ENCODE measurements at places on chromosomes 2 and 18.

GRCh38 chr2:224562831-224563230, 22.3 kb downstream of the CUL3 start:
- no peak for DNase-seq

DNA sequence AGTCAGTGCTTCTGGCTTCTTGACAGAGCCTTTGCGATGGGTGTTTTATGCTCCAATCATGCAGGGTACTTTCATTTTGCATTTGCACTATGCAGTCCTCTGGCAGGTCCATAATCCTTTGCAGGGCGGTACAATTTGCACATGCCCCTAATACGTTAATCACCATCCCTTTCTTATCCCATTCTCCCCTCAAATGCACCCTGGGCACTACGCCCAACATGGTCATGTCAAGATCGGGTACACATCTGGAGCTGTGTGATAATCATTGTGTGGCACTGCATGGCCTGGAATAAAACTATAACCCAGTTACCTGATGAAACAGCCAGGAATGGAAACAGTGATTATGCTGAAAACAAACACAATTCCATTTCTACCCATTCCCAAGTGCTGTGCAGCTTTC, 27.7 kb downstream of the LOXHD1 start:
- DNase-seq, result no peak

GRCh38 chr2:18268400-18268799, 292.1 kb downstream of the RDH14 start:
- DNase-seq, result no peak

DNA sequence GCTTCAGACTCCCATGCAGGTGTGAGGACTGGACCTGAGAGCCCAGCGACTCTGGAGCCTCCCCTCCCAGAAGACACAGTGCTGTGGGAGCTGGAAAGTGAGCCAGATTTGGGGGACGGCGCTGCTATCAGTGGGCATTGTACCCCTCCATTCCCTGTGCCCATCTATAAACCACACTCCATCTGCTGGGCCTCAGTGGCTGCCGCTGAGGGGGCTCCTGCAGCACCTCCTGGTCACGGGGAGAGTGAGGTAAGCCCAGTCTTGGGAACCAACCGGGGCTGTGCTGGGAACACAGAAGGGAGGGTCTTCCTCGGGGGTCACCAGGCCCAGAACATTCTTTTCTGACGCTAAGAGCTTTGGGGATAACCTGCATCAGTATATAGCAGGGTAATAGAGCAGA, 9.5 kb downstream of the PSD4 start:
- DNase-seq, result no peak

DNA sequence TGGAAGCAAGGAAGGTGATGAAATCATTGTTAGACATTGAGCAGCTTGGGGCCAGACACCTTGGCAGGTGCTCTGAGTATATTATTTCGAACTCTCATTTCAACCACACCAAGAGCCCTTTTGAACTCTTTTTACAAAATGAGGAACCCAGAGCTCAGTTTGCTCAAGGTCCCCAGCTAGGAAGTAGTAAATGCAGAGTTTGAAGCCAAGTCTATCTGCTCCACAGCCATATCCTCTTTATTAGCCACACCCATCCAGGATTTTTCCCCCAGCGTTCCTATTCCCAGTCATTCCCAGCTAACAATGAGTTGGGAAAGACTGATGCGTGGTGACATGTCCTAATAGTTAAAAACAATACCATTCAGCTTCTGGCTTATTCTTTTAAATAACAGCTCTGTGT, 40.2 kb downstream of the SEMA4F start:
- DNase-seq, result no peak

GRCh38 chr2:8215159-8215863, 466.5 kb upstream of the ID2 start:
- no peak for DNase-seq

DNA sequence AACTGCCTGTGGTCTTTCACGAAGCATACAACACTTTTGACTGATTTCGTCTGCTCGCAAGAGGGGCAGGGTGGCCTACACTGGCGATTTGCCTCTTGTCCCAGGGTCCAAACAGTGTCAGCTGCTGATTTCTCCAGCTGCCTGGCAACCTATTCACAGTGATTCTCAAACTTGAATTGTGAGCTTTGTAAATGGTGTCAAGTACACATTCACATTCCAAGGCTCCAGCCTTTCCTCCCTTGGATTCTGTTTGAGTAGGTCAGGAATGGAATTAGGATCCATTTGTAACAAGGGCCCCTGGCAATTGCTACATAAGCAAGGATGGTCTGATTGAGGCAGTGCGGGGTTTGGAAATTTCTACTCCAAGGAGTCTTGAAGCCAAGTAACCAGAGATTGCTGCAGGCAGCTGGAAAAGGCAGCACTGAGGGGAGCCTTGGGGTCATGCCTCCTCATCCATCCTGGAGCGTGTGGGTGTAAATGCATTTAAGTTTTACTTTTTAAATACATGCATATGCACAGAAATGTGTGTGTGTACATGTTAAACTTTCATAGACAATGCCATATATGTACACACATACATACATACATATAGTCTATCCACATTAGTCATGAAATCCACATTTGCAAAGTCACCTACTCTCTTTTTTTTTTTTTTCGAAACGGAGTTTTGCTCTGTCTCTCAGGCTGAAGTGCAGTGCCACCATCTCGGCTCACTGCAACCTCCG, 86.8 kb upstream of the UXS1 start:
- DNase-seq, result no peak

DNA sequence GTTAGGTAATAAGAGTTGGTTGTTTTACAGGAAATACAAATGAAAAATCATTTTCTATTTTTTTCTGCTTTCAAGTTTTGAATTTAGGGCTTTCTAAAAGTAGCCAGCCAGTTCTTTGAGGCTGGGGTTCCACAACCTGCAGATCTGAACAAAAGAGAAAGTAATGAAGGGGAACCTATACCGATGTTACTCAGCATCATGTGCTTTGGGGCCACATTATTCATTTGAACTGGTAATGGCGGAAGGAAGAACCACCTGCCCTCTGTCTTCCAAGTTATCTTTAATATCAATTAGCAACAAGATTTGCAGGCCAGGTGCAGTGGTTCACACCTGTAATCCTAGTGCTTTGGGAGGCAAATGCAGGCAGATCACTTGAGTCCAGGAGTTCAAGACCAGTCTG, 12.9 kb upstream of the MRO start:
- DNase-seq, result no peak

DNA sequence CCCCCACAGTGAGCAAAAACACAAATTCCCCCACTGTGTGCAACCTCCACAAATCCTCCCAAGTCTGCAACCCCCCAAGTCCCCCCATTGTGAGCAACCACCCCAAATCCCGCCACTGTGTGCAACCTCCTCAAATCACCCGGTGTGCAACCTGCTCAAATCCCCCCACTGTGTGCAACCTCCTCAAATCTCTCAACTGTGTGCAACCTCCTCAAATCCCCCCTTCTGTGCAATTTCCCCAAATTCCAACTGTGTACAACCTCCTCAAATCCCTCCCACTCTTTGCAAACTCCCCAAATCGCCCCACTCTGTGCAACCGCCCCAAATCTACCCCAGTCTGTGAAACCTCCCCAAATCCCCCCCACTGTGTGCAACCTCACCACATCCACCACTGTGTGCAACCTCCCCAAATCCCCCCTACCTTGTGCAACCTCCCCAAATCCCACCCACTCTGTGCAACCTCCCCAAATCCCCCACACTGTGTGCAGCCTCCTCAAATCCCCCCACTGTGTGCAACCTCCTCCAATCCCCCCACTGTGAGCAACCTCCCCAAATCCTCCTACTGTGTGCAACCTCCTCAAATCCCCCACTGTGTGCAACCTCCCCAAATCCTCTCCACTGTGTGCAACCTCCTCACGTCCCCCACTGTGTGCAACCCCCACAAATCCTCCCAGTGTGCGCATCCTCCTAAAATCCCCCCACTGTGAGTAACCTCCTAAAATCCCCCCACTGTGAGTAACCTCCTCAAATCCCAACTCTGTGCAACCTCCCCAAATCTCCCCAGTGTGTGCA, 115.2 kb downstream of the TPO start:
- DNase-seq, result no peak

DNA sequence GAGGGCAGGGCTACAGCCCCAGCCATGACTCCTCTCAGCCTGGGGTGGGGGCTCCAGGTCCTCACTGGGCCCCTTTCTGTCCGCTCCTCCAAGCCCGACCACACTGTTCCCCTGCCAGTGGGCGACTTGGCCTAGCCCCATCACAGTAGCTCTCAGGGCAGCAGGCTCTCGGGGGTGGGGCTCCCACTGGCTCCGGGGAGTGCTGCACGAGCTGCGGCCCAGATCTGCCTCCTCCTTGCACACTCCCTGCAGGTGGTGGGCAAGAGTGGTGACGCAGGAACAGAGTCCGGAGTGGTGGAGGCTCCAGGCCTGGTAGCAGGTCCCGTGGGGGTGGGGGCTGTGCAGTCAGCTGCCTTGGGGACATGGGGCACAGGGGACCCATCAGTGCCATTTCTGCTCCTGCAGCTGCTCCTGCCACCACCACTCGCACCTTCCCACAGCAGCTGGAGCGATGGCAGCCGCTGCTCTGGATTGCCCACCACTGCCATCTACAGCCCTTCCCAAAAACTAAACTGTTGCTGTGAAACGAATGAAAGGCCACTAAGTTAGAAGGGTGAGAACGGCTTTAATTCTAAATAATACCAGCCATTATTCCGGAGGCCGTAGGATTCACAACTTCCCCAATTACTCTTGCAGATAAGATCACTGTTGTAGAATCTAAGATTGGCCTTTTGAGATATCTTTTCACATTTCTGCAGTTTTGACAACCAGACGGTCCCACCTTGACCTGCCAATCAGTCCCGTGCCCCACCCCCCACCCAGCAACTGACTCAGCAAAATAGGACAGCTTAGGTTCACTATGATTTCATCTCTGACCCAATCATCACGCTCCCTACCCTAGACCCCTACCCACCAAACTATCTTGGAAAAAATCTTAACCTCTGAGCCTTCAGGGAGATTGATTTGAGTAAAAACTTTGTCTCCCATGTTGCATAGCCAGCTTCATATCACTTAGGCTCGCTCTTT, 530.2 kb downstream of the DCC start:
- DNase-seq, result no peak

DNA sequence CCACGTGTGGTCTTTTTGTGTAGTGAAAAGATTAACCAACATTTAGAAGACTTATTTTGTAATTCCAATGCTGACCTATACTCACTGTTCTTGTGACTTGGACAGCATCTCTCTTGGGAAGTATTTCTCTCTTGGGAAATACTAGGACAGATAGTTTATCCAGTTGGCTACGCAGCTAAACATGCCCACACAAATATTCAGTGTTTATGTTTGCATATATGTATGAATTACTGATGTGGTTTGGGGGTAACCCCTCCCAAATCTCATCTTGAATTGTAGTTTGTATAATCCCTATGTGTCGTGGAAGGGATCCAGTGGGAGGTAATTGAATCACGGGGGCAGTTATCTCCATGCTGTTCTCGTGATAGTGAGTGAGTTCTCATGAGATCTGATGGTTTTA, 2062.3 kb upstream of the CELF4 start:
- DNase-seq, result no peak

DNA sequence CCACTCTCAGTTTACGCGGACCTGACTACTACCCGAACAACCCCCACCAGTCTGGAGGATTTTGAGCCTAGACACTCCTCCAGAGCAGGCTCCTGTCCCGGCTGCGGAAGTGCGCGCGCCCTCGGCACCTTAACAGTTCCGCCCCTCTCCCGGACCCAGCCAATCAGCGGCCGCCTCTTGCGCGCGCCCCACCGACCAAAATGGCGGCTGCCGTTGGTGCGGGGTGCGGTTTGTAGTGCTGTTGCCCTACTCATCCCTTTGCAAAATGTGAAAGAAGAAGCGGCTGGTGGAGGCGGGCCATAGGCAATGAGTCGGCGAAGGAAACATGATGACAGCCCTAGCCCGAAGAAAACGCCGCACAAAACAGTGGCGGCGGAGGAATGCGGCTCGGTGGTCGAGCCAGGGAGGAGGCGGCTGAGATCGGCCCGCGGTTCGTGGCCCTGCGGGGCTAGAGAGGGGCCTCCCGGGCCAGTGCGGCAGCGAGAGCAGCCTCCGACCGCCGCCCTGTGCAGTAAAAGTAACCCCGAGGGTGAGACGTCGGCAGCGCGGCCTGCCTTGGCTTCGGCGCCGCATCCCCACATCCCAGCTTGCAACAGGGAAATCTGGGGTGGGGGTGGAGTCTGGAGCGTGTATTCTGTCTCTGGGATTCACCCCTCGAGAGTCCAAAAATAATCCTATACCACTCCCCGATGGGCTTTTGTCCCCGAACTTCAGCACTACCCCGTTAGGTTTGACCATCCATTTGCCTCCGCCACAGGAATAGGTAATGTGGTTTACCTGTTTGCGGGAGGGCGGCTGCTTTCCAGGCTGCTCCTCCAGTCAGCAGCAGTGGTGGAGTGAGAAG, at the start of gene ETAA1:
TSS of gene ETAA1 (plus strand) at position 191 of the 844 bp plus-strand sequence. CDS start at position 307, 116 bp downstream.
- peak; percentile 52 for DNase-seq

DNA sequence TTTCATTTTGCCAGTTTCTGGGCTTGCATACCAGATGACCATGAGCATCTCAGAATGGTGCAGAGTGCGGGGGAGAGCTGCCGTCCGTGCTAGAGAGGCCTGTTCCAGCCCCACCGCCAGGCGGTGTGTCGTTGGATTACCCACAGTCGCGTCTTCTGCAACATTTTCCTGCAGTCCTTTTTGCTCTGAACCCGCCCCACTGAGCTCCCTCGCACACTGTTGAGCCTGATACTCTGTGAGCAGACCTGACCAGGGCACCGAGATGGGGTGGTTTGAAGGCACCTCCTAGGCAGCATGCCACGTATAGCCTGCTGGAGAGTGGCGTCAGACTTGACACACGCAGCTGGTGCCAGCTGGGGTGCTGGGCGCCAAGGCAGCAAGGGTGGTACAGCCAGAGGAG, 18.1 kb downstream of the PPP1R7 start:
- no peak for DNase-seq

- no peak for DNase-seq
These were observed 404.0 kb upstream of the MYT1L start for GRCh38 chr2:2735041-2735440.

DNA sequence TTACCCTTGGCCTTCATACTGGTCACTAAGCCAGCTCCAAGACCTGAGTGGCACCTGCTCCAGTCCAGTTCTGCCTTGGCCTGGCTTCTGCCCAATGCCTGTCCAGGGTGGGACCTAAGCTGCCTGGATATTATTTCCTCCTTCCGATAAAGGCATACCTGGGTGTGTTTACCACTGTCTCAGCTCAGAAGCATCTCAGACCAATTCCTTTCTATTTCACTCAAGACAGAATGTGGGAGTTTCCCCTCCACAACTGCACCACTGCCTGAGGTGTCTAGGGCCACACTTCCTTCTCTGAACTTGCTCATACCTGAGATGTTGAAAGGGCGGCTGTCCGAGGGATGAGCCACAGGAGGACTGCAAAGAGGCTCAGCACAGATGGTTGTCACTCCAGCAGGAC, 18.4 kb upstream of the CAB39 start:
- DNase-seq, result no peak

GRCh38 chr2:54814389-54815147, 91.1 kb downstream of the EML6 start:
- DNase-seq, result no peak

DNA sequence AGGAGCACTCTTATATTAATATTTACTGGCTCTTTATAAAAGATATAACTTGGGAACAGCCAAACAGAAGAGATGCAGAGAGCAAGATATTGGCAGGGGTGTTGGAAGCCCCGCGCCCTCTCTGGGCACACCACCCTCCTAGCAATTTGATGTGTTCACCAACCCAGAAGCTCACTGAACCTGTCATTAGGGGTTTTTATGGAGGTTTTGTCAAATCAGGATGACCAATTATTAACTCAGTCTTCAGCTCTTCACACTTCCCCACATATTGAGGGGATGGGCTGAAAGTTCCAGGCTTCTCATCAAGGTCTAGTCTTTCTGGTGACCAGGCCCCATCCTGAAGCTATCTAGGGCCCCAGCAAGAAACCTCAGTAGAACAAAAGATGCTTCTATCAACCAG, 10.9 kb upstream of the INO80D start:
- no peak for DNase-seq
